ENCODE measurements at places on chromosomes 1 and 21. TPM values are rescaled to one million over a fixed set of nuclear protein-coding genes. Genes with fewer than 3 reads are reported as not detected.
A peak's percentile ranks its signal among the peaks of the same experiment; 100 is the strongest.

DNA sequence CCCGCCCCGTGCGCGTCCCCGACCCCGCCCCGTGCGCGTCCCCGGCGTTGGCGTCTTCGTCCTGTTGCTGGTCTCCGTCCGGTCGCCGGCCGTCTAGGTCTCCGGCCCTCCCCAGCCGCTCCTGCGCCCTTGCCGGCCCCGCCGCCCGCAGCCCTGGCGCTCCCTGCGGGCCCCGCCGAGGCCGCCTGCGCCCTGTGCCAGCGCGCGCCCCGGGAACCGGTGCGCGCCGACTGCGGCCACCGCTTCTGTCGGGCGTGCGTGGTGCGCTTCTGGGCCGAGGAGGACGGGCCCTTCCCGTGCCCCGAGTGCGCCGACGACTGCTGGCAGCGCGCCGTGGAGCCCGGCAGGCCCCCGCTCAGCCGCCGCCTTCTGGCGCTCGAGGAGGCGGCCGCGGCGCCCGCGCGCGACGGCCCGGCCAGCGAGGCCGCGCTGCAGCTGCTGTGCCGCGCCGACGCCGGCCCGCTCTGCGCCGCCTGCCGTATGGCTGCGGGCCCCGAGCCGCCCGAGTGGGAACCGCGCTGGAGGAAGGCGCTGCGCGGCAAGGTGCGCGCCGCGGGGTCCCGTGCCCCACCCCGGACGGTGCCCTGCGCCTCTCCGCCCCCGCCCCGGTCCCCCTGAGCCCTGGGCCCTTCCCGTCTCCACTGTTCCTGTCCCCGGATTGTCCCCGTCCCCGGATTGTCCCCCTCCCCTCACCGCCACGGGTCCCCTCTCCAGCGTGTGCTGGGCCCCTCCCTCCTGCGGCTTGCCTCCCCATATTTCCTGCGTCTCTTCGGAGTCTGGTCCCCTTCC lies at the start of gene RNF187:
TSS of gene RNF187 (plus strand) at position 47 of the 789 bp plus-strand sequence.
- DNase-seq, result peak; percentile 96

Gene KCNN3
- 2.8 TPM for total RNA-seq

GRCh38 chr1:101506541-101507164 lies 269.8 kb downstream of the S1PR1 start:
- no peak for DNase-seq

- DNase-seq, result no peak
Measured at GRCh38 chr1:204127597-204128242, 24.1 kb downstream of the ETNK2 start.

DNA sequence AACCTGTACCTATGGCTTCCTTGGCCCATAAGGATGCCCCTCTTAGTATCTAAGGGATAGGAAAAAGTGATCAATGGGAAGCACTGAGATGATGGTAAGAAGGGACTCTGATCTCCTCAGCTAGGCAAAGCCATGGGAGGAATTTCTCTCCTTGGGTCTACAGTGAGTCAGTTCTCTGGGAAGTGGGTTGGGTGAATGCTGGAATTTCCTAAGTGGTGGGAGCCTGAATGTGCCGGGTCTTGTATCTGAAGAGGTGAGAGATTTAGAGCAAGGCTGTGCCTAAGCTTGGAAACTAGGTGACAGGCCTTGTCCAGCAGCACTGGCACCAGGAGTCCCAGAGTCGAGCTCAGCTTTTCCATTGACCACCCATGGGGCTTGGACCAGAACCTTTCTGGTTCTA lies 96.3 kb upstream of the SLC2A1 start:
- no peak for DNase-seq

Measured in cardiac septum (tissue), 1 donor.